ENCODE measurements at places on chromosomes 4 and X. TPM values are rescaled to one million over a fixed set of nuclear protein-coding genes. Genes with fewer than 3 reads are reported as not detected.

GRCh38 chr4:170428929-170429328 is 339.2 kb upstream of the AADAT start:
- H3K4me1 ChIP-seq = no peaks in the 10 kb centered on the region
- no peak overlapping the region for H3K4me3 ChIP-seq
- no peak for DNase-seq
- no peaks in the 10 kb centered on the region for H3K36me3 ChIP-seq
- H3K27me3 ChIP-seq = no peaks in the 10 kb centered on the region
- H3K27ac ChIP-seq = no peak overlapping the region

DNA sequence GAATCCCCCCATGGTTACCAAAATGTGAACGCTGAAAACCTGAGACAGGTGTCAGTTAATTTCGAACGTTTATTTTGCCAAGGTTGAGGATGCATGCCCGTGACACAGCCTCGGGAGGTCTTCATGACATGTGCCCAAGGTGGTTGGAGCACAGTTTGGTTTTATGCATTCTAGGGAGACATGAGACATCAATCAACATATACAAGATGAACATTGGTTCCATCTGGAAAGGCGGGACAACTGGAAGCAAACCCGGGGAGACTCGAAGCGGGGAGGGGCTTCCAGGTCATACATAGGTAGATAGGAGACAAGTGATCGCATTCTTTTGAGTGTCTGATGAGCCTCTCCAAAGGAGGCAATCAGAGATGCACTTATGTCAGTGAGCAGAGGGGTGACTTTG is 11.0 kb upstream of the SH3BP2 start:
- DNase-seq = no peak
- no peaks in the 10 kb centered on the region for H3K36me3 ChIP-seq
- no peak overlapping the region for H3K27ac ChIP-seq
- no peaks in the 10 kb centered on the region for H3K27me3 ChIP-seq

DNA sequence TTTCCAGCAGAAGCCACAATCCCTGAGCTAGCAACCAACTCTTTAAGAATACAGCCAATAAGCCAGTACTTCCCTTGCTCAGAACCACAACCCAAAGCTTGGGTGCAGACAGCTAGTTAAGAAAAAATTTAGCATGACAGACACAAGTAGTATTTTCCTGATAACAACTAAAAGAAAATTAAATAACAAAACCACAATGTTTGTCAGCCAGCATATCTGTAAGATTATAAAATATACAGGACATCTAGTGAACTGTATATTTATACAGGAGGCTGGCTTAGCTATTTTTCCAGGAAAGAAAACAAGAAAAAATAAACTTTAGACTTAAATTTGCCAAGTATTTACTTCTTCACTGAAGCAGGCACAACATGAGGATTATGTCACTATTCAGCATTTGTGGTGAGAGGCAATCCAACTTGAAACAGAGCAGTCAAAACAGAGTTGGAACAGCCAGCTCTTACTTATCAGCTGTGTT is 6.6 kb downstream of the PF4V1 start:
- no peak overlapping the region for H3K4me3 ChIP-seq
- no peak overlapping the region for H3K27ac ChIP-seq
- H3K27me3 ChIP-seq = peaks cover 1% of the 10 kb centered on the region
- DNase-seq = no peak

GRCh38 chr4:168618577-168619265 is 121.9 kb downstream of the PALLD start:
- no peak overlapping the region for H3K27ac ChIP-seq
- H3K27me3 ChIP-seq = peaks cover 11% of the 10 kb centered on the region
- no peaks in the 10 kb centered on the region for H3K4me1 ChIP-seq
- H3K36me3 ChIP-seq = no peaks in the 10 kb centered on the region
- no peak overlapping the region for H3K4me3 ChIP-seq

GRCh38 chrX:118772051-118772450 is 44.6 kb downstream of the IL13RA1 start:
- H3K4me1 ChIP-seq = no peaks in the 10 kb centered on the region
- H3K4me3 ChIP-seq = no peak overlapping the region
- no peak overlapping the region for H3K27ac ChIP-seq
- H3K27me3 ChIP-seq = peaks cover 6% of the 10 kb centered on the region
- H3K36me3 ChIP-seq = no peaks in the 10 kb centered on the region

- H3K27ac ChIP-seq = no peak overlapping the region
- DNase-seq = no peak
- peaks cover 10% of the 10 kb centered on the region for H3K27me3 ChIP-seq
- H3K4me1 ChIP-seq = no peaks in the 10 kb centered on the region
- peaks cover 14% of the 10 kb centered on the region for H3K36me3 ChIP-seq
These were observed 188.1 kb upstream of the SFRP2 start for GRCh38 chr4:153976954-153977353.

GRCh38 chr4:151266497-151266896 is 10.5 kb upstream of the PRSS48 start:
- H3K27me3 ChIP-seq = peaks cover 2% of the 10 kb centered on the region
- DNase-seq = no peak
- H3K36me3 ChIP-seq = no peaks in the 10 kb centered on the region
- H3K27ac ChIP-seq = no peak overlapping the region

GRCh38 chrX:41348551-41348950 is 14.6 kb downstream of the DDX3X start:
- H3K36me3 ChIP-seq = peaks cover 36% of the 10 kb centered on the region
- no peak overlapping the region for H3K27ac ChIP-seq
- no peak for DNase-seq
- H3K4me1 ChIP-seq = peaks cover 44% of the 10 kb centered on the region
- H3K27me3 ChIP-seq = no peaks in the 10 kb centered on the region

DNA sequence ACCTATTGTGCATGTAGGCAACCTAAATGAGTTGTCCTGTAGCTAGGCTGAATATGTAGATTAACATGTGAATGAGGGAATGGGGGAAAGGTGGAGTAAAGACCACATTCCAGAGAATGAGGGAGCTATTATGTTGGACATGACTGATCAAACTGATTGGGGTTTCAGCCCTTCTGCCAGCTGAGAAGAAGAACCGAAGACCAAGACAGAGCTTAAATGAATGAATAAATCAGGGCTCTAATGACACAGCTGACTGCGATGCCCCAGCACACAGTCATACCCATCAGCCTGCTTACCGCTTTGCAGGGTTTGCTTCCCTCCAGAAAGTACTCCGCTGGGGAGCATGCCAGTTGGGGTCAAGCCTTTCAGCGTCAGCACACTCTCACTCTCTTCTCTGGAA is 315.4 kb downstream of the PPP3CA start:
- no peaks in the 10 kb centered on the region for H3K27me3 ChIP-seq
- no peak for DNase-seq
- H3K36me3 ChIP-seq = peaks cover 2% of the 10 kb centered on the region
- no peaks in the 10 kb centered on the region for H3K4me1 ChIP-seq
- no peak overlapping the region for H3K4me3 ChIP-seq
- no peak overlapping the region for H3K27ac ChIP-seq

DNA sequence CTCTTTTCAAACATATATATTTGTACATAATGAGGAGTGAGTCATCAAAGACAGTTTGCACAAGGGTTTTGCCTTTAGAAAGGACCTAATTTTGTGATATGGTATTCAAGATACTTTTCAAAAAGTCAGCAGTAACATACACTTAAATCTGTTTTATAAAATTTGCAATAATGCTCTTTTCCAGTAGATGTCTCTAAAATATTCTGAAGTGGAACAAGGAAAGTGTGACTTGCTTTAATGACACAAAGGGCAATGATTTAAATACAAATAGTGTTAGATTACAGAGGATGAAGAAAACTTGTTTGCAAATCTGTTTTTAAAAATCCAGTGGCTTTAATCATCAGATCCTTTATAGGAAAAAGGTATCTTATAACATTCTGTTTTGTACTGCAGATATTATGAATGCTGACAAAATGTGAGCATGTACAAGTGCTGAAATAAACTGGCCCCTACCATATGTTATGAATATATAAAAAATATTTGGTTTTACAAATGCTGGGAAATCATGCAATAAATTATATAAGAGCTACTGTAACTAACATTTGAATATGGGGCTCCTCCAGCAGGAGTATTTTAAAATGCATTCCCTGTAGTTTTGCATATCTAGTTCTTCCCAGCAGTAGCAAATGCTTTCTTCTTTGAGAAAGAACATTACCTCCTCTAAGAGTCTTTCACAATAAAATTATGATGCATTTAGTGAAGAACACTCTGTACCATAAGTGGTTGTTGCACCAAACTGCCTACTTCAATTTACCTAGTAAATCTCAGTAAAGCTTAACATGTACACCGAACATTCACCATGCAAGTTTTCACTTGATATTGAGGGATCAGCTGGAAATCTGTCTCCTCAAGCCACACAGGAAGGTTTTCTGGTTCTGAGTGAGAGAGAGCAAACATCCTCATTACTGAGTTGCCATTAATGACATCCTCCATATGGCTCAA is 20.2 kb downstream of the MMRN1 start:
- no peak overlapping the region for H3K4me3 ChIP-seq
- DNase-seq = no peak

DNA sequence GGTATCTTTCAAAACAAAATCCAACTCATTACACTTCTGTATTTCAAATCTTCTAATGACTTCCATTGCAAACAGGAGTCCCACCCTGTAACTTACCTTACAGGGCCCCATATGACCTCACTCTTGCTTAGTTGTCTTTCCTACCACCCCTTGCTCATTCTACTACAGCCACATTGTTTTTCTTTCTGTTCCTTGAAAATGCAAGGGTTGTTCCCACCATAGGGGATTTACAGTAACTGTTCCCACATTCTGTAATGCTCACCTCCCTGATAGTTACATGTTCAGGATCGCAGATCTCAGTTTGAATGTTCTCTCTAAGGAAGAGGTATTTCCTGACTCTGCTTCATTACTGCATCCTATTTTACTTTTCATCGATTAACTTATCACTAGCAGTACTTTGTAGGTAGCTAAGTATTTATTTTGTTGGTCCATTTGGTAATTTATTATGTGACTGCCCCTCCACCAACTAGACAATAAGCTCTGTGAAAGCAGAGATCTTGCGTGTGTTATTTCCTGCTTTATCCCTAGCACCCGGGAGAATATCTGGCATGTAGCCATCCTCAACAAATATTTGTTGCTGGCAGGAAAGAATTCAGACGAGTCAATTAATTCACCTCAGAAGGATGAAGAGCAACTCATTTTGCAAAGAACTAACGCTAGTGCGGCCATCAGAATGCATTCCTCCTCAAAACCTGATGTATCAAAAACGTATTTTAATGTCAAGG is 21.4 kb downstream of the MAOB start:
- no peak for DNase-seq
- H3K4me3 ChIP-seq = no peak overlapping the region
- H3K36me3 ChIP-seq = no peaks in the 10 kb centered on the region

GRCh38 chrX:120697053-120697452 is 67.2 kb upstream of the C1GALT1C1 start:
- peaks cover 27% of the 10 kb centered on the region for H3K4me1 ChIP-seq
- H3K27me3 ChIP-seq = no peaks in the 10 kb centered on the region

DNA sequence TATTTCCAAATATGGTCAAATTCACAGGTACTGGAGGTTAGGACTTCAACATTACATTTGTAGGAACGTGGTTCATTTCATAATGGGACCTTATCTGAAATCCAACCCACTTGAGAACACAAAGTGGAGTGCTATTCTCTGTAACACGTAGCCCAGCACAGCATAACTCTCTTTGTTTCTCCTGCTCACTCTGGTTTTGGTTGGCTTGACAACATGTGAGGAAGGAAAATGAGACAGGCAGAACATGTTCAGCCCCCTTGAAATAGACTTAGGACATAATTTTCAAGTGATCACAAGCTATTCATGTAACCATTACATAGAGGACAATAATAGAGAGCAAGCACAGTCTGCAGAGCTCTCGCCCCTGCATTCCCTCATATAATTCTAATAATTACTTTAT is 115.1 kb upstream of the SMIM10 start:
- no peaks in the 10 kb centered on the region for H3K27me3 ChIP-seq
- H3K4me3 ChIP-seq = no peak overlapping the region
- DNase-seq = no peak
- no peaks in the 10 kb centered on the region for H3K4me1 ChIP-seq

- no peaks in the 10 kb centered on the region for H3K36me3 ChIP-seq
- DNase-seq = no peak
- H3K4me1 ChIP-seq = no peaks in the 10 kb centered on the region
- no peak overlapping the region for H3K27ac ChIP-seq
- peaks cover 4% of the 10 kb centered on the region for H3K27me3 ChIP-seq
These were observed 14.0 kb downstream of the SOD3 start for GRCh38 chr4:24809376-24809775.

DNA sequence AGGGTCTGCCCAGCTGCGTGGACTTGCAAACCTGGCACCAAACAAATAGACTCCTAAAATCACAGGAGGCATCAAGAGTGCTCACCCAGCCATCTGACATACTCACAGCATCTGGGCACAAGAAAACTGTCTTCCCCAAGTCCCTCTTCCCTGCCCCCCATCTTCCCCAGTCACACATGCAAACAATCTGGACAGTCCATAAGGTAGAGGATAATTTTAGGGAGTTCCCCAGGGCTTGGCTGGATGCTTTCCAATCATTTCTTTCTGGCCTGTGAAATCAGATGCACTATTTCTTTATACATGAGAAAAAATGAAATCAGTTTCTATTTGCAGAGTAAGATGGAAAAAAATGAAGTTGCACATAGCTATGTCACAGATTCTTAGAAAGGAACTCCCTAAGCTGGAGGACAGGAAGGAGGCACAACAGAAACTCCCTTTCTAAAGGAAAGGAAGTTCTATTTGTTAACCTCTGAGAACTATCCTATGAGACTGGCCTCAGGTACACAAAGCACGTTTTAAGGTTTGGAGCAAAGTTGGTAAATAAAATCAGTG is 342.3 kb downstream of the HNRNPD start:
- no peaks in the 10 kb centered on the region for H3K4me1 ChIP-seq
- no peaks in the 10 kb centered on the region for H3K36me3 ChIP-seq
- no peak overlapping the region for H3K4me3 ChIP-seq

DNA sequence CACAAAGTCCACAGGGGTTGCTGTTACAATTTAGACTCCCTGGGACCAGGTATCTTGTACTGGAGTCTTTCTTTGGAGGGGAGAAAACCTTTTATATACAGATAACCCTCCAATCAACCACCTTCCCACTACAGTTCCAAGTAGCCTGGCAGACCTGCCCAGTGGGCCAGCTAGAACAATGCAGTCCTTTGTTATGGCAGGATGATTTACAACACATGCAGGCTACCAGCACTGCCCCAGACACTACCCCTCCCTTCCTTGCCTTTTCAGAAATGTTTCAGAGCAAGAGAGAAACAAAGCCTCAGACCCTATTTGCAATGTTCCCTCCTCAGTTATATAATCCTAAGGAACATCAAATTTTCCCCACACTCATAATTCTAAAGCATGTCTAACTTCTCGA is 11.1 kb downstream of the RASL11B start:
- H3K4me1 ChIP-seq = peaks cover 9% of the 10 kb centered on the region
- H3K27ac ChIP-seq = no peak overlapping the region
- no peaks in the 10 kb centered on the region for H3K27me3 ChIP-seq
- no peak overlapping the region for H3K4me3 ChIP-seq

Gene ASB12
- total RNA-seq = not detected

Gene TLR8
- total RNA-seq = not detected

Gene DOK7
- total RNA-seq = not detected

Gene TMEM164
- 12.0 TPM for total RNA-seq

Gene MAGEA8
- total RNA-seq = not detected

Gene RNF175
- 1.5 TPM for total RNA-seq
